ENCODE measurements at places on chromosomes 5 and 9.
A peak's percentile ranks its signal among the peaks of the same experiment; 100 is the strongest.

DNA sequence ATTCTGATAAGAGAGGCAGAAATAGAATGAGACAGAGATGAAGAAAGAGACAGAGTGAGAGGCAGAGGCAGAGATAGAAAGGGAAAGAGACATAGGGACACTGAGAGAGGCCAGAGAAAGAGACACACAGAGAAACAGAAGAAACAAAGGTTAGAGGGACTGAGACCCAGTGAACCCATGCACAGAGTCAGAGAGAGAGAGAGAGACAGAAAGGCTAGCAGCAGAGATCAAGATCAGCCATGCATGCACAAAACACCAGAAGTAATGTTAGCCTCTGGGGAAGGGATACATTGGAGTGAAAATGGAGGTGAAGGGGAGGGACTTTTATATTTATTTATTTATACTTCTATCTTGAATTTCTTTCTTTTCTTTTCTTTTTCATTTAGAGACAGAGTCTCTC lies 14.1 kb upstream of the SPARC start:
- DNase-seq, result no peak

DNA sequence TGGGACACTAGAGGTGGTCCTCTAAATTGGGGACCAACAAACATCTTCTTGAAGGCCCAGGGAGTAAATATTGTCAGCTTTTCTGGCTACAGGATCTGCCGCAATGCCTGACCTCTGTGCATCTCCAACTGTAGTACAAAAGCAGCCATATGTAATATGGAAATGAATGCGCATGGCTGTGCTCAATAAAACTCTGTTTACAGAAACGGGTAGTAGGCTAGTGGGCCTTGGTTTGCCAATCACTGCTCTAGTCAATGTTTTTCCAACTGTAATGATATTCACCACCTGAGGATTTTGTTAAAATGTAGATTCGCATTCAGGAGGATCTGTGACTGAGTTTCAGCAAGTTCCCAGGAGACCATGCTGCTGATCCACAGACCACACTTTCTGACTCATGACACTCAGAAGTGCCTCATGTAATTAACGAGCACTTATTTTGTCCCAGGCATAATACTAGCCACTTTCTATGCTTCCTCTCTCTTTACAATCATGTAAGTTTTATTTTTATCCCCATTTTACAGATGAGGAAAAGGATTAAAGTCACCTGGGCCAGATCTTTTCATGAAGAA lies 96.9 kb downstream of the MED27 start:
- DNase-seq, result peak; percentile 73

- no peak for DNase-seq
These were observed 79.3 kb upstream of the ITGA1 start for GRCh38 chr5:52708463-52708862.

DNA sequence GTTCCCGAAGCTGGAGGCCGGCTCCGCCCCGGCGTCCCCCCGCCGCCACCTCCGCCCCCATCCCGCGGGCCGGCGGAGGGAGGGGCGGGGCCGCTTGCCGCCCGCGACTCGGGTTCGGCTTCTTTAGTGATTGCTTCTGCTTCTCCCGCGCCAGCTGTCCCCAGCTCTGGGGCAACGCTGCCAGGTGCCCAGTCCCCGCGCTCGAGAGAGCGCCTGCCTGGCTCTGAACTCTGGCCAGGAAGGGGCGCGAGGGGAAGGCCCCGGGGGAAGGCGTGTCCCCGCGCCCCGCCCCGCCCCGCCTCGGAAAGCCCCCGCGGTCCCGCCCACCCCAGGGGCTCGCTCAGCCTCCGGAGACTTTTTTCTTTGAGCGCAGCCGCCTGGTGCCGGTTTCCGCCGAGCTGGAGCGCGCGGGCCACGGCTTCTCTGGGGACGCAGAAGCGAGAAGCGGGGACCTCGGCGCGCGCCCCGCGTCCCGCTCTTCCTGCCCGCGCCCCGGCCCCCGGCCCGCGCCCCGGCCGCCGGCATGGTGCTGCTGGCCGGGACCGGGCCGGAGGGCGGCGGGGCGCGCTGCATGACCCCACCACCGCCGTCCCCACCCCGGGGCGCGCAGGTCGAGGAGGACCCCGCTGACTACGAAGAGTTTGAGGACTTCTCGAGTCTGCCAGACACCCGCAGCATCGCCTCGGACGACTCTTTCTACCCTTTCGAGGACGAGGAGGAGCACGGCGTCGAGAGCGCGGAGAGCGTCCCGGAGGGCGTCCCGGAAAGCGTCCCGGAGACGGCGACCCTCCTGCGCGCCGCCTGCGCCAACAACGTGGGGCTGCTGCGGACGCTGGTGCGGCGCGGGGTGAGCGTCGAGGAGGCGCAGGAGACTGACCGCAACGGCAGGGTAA lies at the start of gene ANKRD33B:
ANKRD33B (plus strand) TSS at position 126 of the 893 bp plus-strand sequence; CDS start at position 524, 398 bp downstream.
- DNase-seq, result peak; percentile 76

GRCh38 chr5:140468188-140468587 lies 66.6 kb downstream of the ANKHD1 start:
- DNase-seq, result peak; percentile 26

GRCh38 chr5:56116599-56117141 lies 116.5 kb downstream of the ANKRD55 start:
- no peak for DNase-seq

DNA sequence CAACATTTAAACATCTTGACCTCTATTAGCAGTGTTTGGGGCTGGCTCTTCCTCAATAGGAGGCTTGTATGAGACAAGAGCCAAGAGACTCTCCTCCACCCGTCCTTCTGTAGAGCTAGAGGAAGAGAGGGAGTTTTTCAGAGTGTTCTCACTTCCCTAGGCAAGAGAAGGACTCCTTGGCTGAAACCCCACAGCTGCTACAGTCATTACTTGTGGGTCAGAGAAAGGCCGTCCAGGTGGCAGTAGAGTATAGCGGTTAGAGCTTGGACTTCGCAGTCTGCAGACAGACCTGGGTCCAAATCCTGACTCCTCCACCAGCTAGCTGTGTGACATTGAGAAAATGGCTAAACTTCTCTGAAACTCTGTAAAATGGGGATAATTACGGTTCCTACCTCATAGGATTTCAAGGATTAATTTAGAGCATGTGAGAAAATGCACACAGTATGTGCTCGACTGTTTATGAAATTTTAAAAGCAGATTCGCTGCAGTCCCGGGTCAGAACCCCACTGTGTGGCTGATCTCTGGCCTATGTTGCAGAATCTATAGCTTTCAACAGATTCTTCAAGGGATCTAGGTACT lies 80.8 kb upstream of the ARAP3 start:
- DNase-seq, result no peak

- no peak for DNase-seq
These were observed 56.3 kb downstream of the PCSK5 start for GRCh38 chr9:75946766-75947165.

- no peak for DNase-seq
These were observed 319.9 kb downstream of the RAB3C start for GRCh38 chr5:58902765-58903164.

DNA sequence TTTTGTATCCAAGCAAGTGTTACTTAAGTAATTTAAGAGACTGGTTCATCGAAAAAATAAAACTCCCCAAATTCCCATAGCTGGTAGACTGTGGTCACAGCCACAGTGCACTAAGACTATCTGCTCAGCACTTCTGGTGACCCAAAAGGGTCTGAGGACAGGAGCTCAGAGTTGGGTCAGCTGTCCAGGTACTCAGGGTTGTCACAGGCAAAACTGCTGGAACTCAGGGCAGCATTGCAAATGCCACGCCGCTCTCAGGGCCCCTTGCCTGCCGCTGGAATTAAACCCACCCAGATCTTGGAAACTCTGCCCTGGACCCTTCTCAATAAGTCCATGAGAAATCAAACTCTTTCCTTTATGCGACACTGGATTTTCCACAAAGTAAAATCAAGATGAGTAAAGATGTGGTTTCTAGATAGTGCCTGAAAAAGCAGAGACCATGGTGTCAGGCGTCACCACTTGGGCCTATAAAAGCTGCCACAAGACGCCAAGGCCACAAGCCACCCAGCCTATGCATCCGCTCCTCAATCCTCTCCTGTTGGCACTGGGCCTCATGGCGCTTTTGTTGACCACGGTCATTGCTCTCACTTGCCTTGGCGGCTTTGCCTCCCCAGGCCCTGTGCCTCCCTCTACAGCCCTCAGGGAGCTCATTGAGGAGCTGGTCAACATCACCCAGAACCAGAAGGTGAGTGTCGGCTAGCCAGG lies at the start of gene IL13:
IL13 (plus strand) TSS at position 498 of the 705 bp plus-strand sequence; CDS start at position 512, 14 bp downstream.
- DNase-seq, result peak; percentile 68

- DNase-seq, result no peak
These were observed 60.8 kb downstream of the HINT1 start for GRCh38 chr5:131104169-131104808.

DNA sequence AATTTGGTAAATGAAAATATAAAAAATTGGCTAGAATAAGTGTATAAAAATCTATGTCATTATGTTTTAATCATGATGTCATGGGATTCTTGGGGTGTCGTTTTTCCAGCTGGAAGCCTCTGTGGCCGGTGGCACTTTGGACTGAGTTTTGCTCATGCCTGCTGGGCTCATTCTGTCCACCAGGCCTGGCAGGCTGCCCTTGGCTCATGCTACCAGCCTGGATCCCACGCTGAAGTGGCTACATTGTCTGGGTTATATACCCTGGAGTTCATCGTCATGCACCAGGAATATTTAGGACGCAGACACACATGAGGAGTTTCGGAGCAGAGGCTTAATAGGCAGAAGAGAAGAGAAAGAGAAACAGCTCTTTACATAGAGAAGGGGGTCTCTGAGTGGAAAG lies 1913.7 kb upstream of the WWC1 start:
- peak; percentile 3 for DNase-seq

DNA sequence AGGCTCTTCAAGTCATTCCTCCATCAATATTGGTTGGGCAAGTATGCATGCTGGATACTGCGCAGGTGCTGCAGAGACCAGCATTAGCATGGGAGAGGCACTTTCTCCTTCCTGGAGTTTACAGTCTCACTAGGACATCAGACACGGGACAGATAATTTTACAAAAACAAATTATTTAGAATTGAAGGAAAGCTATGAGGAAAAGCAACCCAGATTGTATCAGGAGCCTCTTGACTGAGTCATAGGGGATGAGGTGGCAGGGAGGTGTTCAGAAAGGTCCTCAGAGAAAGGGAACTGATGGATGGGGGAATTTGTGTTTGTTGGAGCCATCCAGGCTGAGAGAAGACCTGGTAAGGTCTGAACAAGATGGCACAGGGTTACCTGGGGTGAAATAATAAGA lies 24.5 kb upstream of the RAB14 start:
- DNase-seq, result peak; percentile 72

DNA sequence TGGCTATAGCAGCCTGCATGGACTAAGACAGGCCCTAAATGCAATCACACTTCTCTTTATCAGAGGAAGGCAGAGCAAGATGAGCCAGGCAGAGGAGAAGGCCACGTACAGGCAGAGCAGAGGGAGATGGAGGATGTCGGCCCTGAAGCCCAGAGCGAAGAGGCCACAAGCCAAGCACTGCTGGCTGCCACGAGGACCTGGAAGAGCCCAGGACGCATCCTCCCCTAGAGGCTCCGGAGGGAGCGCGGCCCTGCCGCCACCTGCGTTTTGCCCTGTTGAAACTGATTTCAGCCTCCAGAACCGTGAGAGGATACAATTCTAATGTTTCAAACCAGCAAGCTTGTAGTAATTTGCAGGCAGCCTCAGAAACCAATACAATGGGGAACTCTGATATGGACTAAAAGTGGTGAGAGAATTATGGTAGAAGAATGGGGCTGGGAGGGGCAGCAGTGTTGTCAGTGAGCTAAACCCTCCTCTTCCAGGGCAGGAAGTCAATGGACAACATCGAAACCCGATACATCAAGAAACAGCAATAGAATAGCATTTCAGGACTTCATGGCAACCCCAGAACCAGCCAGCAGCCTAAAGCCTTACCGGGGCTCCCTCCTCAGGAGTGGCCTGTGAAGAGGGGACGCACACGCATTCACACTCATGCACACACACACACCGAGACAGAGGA lies 32.6 kb downstream of the ADAMTS2 start:
- no peak for DNase-seq

DNA sequence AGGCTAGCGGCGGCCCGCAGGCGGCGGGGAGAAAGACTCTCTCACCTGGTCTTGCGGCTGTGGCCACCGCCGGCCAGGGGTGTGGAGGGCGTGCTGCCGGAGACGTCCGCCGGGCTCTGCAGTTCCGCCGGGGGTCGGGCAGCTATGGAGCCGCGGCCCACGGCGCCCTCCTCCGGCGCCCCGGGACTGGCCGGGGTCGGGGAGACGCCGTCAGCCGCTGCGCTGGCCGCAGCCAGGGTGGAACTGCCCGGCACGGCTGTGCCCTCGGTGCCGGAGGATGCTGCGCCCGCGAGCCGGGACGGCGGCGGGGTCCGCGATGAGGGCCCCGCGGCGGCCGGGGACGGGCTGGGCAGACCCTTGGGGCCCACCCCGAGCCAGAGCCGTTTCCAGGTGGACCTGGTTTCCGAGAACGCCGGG lies 253 bp downstream of the SLC12A2 start:
- DNase-seq, result no peak

GRCh38 chr9:131049829-131050715 lies 41.1 kb downstream of the LAMC3 start:
- DNase-seq, result peak; percentile 42

- DNase-seq, result no peak
These were observed 219.7 kb downstream of the ADCY2 start for GRCh38 chr5:7615566-7616061.

DNA sequence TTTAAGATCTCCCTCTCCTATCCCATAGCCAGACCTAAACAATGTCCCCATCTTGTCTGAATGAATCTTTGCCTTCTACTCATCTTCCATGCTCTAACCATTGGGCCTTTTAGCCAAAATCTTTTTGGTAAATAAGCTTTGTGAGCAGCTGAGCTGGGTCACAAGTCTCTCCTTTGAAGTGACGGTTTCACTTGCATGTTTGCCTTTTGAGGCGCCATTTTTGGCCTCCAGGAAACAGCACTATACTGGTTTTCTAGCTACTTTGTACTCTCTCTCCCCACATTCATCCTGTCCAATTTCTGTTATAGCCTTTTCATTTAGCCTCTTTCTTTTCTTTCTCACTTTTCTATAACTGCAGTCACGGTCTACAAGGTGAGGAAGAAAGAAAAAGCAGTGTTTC lies 195.5 kb upstream of the C9orf72 start:
- no peak for DNase-seq

GRCh38 chr5:80216096-80216495 lies 39.8 kb downstream of the SERINC5 start:
- DNase-seq, result no peak

All from M059J (cell line).